ENCODE measurements at places on chromosomes 1 and 21. TPM values are rescaled to one million over a fixed set of nuclear protein-coding genes. Genes with fewer than 3 reads are reported as not detected.

The CELA2A gene
- not detected for total RNA-seq

The AKR1A1 gene
- total RNA-seq = 155 TPM

The UMODL1 gene
- total RNA-seq = 0.39 TPM

DNA sequence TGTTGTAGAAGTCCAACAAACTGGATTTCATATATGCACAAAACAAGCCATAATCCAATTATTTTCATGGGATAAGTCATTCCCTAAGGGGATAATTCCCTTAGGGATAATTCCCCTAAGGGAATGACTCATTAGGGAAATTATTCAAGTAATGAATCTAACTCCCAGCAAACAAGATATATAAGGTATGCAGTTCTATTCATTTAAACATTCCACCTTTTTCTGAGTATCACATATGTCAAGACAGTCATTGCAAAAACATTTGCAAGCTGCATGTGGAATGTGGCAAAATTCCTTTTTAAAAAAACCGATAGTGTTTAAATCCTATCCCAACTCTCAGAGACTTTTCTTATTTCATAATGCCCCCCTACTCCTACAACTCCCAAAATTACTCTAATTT is 131.2 kb downstream of the AKT3 start:
- no peak overlapping the region for H3K27ac ChIP-seq
- no peaks in the 10 kb centered on the region for H3K27me3 ChIP-seq
- peaks cover 27% of the 10 kb centered on the region for H3K4me1 ChIP-seq
- H3K4me3 ChIP-seq = no peak overlapping the region
- no peak for DNase-seq
- no peaks in the 10 kb centered on the region for H3K36me3 ChIP-seq

GRCh38 chr1:12166834-12167492 is at the start of gene TNFRSF1B:
Gene TNFRSF1B, plus strand, starts transcription at chr1:12166991. Its CDS starts 101 bp downstream, at chr1:12167092.
- H3K36me3 ChIP-seq = peaks cover 17% of the 10 kb centered on the region
- H3K4me1 ChIP-seq = peaks cover 82% of the 10 kb centered on the region
- H3K27ac ChIP-seq = peak within 1 kb of the TSS; percentile 97
- peak; percentile 88 for DNase-seq

DNA sequence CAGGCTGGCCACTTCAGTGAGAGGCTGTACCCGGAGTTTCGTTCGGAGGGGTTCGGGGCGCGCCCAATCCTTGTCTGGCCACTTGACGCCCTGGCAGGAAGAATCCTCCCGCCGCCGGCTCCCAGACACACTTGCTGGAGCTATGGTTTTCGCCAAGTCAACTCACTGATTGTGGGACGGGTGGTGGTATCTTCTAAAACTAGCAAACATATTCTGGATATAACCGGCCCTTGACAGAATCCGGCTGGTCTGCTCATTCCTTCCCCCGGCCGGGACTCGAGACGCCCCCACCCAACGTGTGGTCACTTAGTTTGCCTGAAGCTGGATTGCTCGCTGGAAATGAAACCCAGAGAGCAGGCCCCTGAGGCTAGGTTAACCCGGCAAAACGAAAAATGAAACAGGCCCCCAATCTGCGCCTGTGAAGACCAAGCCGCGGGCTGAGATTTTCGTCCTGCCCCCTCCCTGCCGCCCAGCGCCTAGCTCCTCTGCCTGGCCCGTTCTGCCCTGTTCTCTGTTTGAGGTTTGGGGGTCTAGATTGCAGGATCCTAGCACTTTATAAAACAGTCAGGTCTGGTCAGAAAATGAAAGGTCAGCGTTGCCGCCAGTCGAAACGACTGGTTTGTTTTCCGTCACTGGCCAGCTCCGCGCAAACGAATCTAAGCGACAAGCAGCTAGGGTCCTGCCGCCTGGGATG is 4.6 kb downstream of the GFI1 start:
- peaks cover 53% of the 10 kb centered on the region for H3K36me3 ChIP-seq
- peak overlapping the region; percentile 89 for H3K27ac ChIP-seq
